ENCODE measurements at places on chromosomes 7 and 10.

DNA sequence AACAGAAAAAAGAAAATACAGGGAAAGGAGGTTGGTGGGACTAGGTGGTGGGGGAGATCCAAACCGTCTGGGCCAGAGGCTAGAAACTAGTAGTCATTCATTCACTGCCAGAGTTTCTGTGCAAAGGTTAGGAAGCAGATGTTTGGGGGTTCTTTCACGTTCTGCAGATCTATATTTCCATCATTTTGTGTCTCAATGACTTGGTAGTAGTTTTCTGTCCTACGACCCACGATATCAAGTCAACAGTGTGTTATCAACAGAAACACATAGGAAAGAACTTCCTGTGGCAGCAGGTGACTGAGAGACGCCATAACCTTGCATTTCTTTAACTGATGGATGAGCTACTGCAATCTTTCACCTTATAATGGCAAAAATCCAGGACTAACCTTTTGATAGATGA lies 1.8 kb downstream of the CEP55 start:
- no peak overlapping the region for H3K4me3 ChIP-seq
- no peaks in the 10 kb centered on the region for H3K36me3 ChIP-seq
- H3K27ac ChIP-seq = no peak overlapping the region

- no peak overlapping the region for H3K27ac ChIP-seq
- no peaks in the 10 kb centered on the region for H3K36me3 ChIP-seq
- no peaks in the 10 kb centered on the region for H3K27me3 ChIP-seq
- no peak overlapping the region for H3K4me3 ChIP-seq
- DNase-seq = no peak
- peaks cover 5% of the 10 kb centered on the region for H3K4me1 ChIP-seq
Measured at GRCh38 chr10:50362547-50363125, 111.3 kb upstream of the ASAH2 start.

DNA sequence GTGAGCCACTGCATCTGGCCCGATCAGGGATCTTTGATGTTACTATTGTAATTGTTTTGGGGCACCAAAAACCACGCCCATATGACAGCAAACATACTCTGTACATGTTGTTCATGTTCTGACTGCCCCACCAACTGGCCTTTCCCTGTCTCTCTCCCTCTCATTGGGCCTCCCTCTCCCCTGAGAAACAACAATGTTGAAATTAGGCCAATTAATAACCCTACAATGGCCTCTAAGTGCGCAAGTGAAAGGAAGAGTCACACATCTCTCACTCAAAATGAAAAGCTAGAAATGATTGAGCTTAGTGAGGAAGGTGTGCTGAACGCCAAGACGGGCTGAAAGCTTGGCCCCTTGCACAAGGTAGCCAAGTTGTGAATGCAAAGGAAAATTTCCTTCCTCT lies 50.3 kb upstream of the SDK1 start:
- no peak for DNase-seq
- no peak overlapping the region for H3K4me3 ChIP-seq
- H3K27me3 ChIP-seq = no peaks in the 10 kb centered on the region
- H3K4me1 ChIP-seq = no peaks in the 10 kb centered on the region

- no peak overlapping the region for H3K4me3 ChIP-seq
- no peak for DNase-seq
- peaks cover 5% of the 10 kb centered on the region for H3K4me1 ChIP-seq
- no peaks in the 10 kb centered on the region for H3K27me3 ChIP-seq
- H3K27ac ChIP-seq = no peak overlapping the region
- no peaks in the 10 kb centered on the region for H3K36me3 ChIP-seq
Measured at GRCh38 chr10:70765794-70766594, 19.2 kb downstream of the TBATA start.

DNA sequence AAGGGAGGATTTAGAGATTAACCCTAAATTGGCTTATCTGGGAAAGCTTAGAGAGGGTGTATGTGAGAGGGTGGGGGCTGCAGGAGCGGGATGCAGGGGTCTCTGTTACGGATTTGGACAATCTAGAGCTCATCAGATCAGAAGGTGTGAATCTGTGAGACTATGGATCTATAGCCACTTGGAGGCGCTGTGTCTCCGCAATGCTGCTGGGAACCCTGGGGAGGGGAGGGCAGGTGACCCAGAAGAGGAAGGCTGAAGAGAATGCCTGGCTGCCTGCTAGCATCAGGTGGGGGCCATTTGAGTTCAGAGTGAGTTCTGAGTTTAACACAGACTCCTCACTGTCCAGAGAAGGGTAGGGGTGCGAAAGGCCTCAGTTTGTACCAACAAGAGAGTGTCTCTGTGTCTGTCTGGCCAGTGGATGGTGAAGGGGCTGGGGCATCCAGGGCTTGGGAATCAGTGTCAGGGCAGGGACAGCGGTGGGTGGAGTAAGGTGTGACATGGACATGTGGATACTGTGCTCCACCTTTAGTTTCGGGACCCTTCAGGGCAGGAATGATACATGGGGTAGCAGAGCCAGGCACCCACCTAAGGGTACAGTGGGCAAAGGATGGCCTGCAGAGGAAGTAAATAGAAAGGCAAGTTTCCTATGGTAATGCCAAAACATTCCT lies 187.3 kb upstream of the PRSS58 start:
- no peaks in the 10 kb centered on the region for H3K36me3 ChIP-seq
- no peaks in the 10 kb centered on the region for H3K4me1 ChIP-seq
- H3K4me3 ChIP-seq = no peak overlapping the region
- DNase-seq = no peak

- no peaks in the 10 kb centered on the region for H3K36me3 ChIP-seq
- no peak within 1 kb of the TSS for H3K4me3 ChIP-seq
- peak; percentile 12 for DNase-seq
- H3K27ac ChIP-seq = peak within 1 kb of the TSS; percentile 17
- no peaks in the 10 kb centered on the region for H3K27me3 ChIP-seq
- peaks cover 31% of the 10 kb centered on the region for H3K4me1 ChIP-seq
Measured at GRCh38 chr7:114414156-114415063, at the start of gene FOXP2. FOXP2 (plus strand) TSS chr7:114414815; CDS start chr7:114426512, 11,697 bp downstream.

DNA sequence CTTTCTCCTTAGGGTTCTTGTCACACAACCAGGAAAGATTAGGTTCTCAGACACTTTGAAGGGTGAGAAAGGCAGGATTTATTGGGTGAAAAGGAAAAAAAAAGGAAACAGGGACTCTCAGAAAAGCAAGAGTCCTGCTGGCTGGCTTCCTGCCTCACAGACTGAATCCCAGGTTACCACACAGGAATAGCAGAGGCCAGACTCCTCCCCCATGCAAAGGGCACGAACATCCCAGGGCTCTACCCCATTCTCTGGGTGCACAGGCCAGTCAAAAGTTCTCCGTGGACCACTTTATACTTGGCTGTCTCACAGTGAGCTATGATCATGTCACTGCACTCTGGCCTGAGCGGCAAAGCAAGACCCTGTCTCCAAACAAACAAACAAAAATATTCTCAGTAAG lies 42.6 kb downstream of the HOXA1 start:
- no peak overlapping the region for H3K27ac ChIP-seq
- no peaks in the 10 kb centered on the region for H3K36me3 ChIP-seq
- DNase-seq = no peak
- no peaks in the 10 kb centered on the region for H3K27me3 ChIP-seq

- H3K27ac ChIP-seq = no peak within 1 kb of the TSS
- no peaks in the 10 kb centered on the region for H3K36me3 ChIP-seq
- DNase-seq = no peak
Measured at GRCh38 chr7:150978126-150978789, at the start of gene KCNH2. KCNH2 (minus strand) TSS chr7:150978321; CDS start chr7:150977913, 408 bp downstream.

- no peak overlapping the region for H3K4me3 ChIP-seq
- H3K36me3 ChIP-seq = no peaks in the 10 kb centered on the region
- DNase-seq = no peak
- H3K27me3 ChIP-seq = no peaks in the 10 kb centered on the region
Measured at GRCh38 chr7:8152489-8153192, 109.3 kb downstream of the ICA1 start.

- no peak for DNase-seq
- no peak overlapping the region for H3K4me3 ChIP-seq
- H3K36me3 ChIP-seq = no peaks in the 10 kb centered on the region
- peaks cover 28% of the 10 kb centered on the region for H3K4me1 ChIP-seq
Measured at GRCh38 chr7:17304926-17305325, 6.5 kb downstream of the AHR start.

GRCh38 chr10:5094265-5095205 lies at the start of gene AKR1C3:
AKR1C3 (plus strand) TSS chr10:5094414; CDS start chr10:5094445, 31 bp downstream.
- H3K27ac ChIP-seq = peak within 1 kb of the TSS; percentile 70
- no peak for DNase-seq
- no peaks in the 10 kb centered on the region for H3K4me1 ChIP-seq
- H3K4me3 ChIP-seq = no peak within 1 kb of the TSS
- peaks cover 4% of the 10 kb centered on the region for H3K36me3 ChIP-seq
- no peaks in the 10 kb centered on the region for H3K27me3 ChIP-seq

Data from thyroid gland (tissue), 4 donors.